Subcutaneous adipose tissue (tissue), 4 donors: ENCODE measurements at places on chromosomes 6 and 20. TPM values are rescaled to one million over a fixed set of nuclear protein-coding genes. Genes with fewer than 3 reads are reported as not detected.

The OXT gene
- 3.5 TPM for total RNA-seq

The EEF1A1 gene
- total RNA-seq = 11,568 TPM

The FAXC gene
- total RNA-seq = not detected

The SLC16A10 gene
- 7.2 TPM for total RNA-seq
